ENCODE measurements at places on chromosomes 4 and X.
A peak's percentile ranks its signal among the peaks of the same experiment; 100 is the strongest.

GRCh38 chr4:144655491-144655890, 9.5 kb downstream of the HHIP start:
- DNase-seq, result no peak

GRCh38 chr4:159060161-159060560, 42.7 kb upstream of the RAPGEF2 start:
- no peak for DNase-seq

DNA sequence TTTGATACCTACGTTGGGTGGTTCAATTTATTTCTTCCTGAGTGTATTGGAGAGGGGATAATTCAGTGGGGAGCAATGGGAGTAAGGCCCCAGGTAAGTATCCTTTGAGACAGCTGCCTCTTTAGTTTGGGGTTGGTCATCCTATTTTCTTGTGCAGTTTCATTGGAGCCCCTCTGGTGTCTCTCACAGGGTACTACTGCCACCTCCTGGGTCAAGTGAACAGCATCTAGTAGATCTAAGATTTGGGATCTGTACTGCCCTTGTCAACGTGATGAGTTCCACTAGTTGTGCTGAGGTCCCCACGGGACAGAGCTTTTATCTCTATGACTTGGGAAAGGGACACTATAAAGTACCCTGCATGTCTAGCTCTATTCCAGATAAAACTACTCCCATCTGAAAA, 80.6 kb downstream of the PBDC1 start:
- DNase-seq, result peak; percentile 39

- no peak for DNase-seq
Observed at GRCh38 chr4:83378419-83378818, 43.8 kb upstream of the HPSE start.

DNA sequence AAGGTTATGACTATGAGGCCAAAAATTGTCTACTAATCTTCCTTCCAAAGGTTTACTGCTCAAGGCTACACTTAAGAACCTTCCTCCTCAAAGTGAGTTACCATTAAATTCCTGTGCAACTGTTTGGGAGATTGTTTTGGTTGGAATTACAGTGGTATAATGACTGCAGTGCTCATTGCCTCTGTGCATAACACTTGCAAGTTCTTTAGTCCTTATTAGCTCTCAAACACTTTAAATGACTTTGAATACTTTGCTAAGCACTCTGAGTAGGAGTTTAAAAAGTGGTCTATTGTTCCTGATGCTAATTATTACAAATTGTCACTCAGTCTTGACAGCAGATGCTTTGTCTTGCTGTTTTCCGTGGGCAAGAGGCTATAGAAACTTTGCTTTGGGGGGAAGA, 422.8 kb upstream of the PABPC4L start:
- no peak for DNase-seq

DNA sequence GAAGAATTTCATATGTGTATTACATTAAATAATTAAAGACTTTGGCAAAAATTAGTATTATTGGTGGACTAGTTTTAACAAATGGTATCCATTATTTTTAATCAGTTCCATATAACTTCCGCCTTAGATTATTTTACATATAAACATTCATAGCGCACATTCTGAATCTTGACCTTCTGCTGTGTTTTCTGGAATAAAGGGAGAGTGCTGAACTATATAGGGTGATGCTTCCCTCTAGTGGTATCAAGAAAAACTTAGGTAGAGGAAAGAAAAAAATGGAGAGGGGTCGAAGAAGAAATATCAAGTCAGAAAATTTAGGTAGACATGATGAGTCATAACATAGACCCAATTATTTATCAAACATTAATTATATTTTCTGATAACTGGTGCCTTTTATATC, 155.6 kb upstream of the PACRGL start:
- DNase-seq, result peak; percentile 45

Measured in D341Med (cell line).